Large intestine (tissue), 12 donors: ENCODE measurements at places on chromosomes 1 and 21. TPM values are rescaled to one million over a fixed set of nuclear protein-coding genes. Genes with fewer than 3 reads are reported as not detected.

DNA sequence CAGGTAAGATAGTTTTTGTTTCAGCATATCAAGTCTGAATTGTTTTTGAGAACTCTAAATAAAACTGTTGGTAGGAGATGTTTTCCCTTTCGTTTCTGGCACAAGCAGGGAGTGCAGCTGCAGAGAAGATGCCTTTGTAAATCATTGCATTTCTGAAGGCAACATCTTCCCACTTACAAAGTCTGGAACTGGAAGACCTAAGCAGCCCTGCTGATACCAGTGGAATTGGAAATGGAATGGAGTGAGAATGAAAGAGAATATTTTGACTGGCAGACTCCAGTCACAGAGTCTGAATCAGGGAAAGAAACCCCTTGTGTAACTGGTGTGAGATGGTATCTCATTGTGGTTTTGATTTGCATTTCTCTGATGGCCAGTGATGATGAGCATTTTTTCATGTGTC lies 815.6 kb downstream of the LTN1 start:
- no peak for DNase-seq

The PPIAL4G gene
- 0.04 TPM for polyA plus RNA-seq

DNA sequence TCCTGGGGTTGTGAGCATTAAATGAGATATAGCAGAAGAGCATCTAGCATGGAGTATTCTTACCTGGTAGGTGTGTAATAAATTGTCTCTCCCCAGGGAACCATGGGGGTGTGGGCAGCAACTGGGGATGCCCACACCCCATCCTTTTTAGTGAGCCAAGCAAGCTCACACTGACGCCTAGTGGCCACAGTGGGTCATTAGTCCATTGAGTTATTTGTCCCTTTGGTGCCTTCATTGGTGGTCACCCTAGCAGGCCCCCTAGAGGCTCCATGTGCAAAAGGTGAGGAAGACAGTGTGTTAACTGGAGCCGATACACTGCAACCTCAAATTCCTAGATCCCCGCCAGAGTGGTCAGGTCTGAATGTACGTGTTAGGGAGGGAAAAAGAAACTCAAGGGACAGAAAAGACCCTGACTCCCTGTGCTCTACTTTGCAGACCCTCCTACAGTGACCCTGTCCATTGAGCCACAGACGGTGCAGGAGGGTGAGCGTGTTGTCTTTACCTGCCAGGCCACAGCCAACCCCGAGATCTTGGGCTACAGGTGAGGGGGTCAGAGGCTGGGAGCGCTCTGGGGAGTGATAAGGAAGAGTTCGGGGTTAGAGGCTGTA lies 93.3 kb upstream of the CD1D start:
- DNase-seq: peak; percentile 61

The DCST1 gene
- polyA plus RNA-seq: 0.88 TPM

GRCh38 chr21:33493756-33494155 lies 2.2 kb upstream of the DNAJC28 start:
- no peak for DNase-seq

GRCh38 chr21:18164933-18165332 lies 79.7 kb upstream of the CHODL start:
- DNase-seq: no peak

The GPR89B gene
- 41.2 TPM for polyA plus RNA-seq

DNA sequence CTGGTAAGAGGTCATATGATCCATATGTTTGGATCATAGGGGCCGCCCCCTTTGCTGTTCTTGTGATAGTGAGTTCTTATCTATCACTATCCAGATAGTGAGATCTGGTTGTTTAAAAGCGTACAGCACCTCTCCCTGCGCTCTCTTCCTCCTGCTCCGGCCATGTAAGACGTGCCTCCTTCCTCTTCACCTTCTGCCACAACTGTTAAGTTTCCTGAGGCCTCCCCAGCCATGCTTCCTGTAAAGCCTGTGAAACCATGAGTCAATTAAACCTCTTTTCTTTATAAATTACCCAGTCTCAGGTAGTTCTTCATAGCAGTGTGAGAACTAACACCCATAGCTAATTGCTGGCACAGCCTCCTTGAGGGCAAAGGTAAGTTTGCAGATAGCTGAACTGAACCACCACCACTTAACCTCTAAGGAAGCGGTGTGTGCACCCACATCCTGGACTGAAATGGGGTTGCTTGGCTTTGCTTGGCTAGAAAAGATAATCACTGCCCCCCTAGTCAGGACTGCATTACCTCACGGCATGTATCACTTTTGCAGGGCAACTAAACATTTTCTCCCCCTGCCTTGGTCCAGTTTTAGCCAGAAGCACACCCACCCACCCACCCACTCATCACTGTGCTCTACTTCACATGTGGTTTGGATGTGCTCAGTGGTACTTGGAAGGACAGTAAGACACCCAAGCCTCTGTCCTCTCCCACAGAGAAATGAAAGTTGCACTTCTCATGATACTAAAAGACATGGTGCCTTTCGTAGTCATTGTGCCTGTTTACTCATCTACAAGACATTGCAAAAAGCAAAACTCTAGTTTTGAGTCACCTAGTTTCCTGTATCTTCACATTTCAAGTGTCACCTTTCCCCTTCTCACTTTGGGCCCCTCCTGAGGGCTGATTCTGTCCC lies 23.1 kb upstream of the PTAFR start:
- peak; percentile 48 for DNase-seq

The EDN2 gene
- polyA plus RNA-seq: 0.51 TPM

- no peak for DNase-seq
Measured at GRCh38 chr21:43192501-43193081, 23.8 kb downstream of the CRYAA start.

DNA sequence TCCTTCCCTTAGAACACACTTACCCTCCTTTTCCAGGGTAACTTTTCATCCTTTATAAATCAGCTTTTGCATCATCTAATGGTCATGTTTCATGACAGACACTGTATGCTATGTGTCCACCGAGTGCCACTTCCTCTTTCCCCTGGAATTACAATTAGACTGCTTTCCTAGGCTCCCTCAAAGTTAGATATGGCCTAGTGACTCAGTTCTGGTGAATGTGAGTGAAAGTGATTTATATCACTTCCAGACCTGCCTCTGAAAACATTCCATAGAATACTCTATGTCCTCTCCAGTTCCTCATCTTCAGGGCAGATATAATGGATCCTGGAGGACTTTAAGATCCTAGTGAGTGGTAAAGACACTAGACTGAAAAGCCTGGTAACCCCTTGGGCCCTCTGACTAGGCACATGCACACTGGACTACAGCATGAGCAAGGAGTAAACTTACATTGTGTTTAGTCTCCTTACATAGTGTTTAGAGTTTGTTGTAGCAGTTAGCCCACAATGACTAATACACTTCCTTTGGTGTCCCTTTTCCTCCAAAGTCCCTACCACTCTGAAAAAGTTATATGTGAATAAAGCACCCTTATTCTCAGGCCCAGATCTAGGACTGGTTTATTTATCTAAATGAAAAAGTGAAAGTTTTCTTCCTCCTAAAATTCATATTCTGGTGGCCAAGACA lies 59.3 kb downstream of the GPR88 start:
- DNase-seq: no peak

The LRRC53 gene
- polyA plus RNA-seq: 0.25 TPM

GRCh38 chr21:29242201-29242600 lies 56.5 kb upstream of the BACH1 start:
- no peak for DNase-seq

- no peak for DNase-seq
Measured at GRCh38 chr1:236688705-236689104, 2.4 kb downstream of the ACTN2 start.

- no peak for DNase-seq
Measured at GRCh38 chr1:220908757-220909156, 29.5 kb downstream of the HLX start.

- no peak for DNase-seq
Measured at GRCh38 chr1:36857754-36858153, 176.6 kb downstream of the GRIK3 start.

- no peak for DNase-seq
Measured at GRCh38 chr1:188170411-188170810, 1341.7 kb downstream of the PLA2G4A start.

The CFHR5 gene
- not detected for polyA plus RNA-seq

GRCh38 chr1:68178821-68179490 lies 53.4 kb downstream of the WLS start:
- no peak for DNase-seq

DNA sequence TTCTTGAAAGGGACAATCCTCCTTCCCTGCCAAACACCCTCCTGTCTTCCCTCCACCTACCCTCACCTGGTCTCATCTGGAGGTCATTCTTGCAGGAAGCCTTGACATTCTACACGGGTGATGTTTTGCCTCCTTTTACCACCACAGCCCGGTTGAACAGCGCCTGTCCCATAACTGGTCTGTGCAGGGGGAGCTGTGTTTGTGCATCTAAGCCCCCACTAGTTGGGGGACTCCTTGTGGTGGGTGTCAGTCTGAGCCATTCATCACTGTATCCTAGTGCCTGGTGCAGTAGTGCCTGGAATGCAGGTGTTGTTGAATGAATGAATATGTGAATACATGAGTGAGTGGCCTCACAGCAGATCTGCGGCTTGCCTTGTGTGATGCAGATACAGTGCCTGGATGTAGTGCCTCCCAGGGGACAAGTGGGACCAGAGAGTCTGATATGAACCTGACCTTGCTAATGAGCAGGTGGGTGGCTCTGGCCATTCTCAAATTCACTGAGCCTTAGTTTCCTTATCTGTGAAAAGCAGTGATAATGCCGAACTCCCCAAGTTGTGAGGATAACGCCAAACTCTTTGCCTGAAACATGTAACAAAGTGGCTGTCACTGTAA lies 79.8 kb downstream of the OMA1 start:
- DNase-seq: no peak

The MROH9 gene
- polyA plus RNA-seq: not detected

DNA sequence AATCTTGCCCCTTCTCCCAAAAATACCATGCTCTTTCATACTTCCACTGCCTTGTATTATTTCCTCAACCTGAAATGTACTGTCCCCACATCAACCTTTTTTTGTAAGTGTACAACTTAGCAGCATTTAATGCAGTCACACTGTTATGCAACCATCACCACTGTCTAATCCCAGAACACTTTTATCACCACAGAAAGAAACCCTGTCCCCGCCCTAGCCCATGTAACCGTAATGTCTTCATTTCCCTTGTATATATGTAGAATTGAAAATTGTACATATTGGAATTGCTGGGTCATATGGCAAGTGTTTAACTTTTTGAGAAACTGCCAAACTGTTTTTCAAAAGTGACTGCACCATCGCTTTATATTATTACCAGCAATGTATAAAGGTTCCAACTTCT lies 37.4 kb downstream of the PTP4A2 start:
- no peak for DNase-seq

The OR2G3 gene
- polyA plus RNA-seq: not detected

DNA sequence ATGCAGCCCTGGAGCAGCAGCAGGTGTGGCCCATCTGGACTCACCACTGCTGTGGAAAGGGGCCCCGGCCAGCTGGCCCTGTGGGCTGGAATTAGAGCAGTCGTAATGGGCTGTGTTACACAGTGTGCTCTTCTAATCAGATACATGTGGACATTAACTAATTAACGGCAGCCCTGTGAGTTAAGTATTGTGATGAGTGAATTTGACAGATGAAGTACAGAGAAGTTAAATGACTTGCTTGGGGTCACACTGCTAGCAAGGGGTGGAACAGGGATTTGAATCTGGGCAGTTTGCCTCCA lies 58.6 kb downstream of the MDM4 start:
- DNase-seq: no peak

GRCh38 chr1:30489737-30490389 lies 233.5 kb downstream of the MATN1 start:
- no peak for DNase-seq

- DNase-seq: no peak
Measured at GRCh38 chr21:46545911-46546310, 59.0 kb downstream of the S100B start.

DNA sequence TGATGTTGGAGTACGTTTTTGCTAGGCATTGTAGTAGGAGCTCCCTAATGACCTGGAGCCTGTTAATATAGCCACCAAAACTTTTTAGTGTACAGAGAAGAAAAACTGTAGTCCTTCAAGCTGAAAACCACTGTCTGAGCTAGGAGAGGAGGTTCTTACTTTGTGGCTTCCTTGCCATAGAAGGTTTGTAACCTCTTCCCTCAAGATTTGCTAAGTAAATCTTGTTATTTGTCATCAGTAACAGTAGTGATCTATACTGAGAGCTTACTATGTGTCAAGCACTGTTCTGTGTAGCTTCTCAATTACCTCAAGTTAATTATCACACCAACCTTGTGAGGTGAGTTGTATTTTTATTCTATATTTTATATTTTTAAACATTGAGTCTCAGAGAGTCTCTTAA lies 21.2 kb upstream of the LRRC8C start:
- no peak for DNase-seq

DNA sequence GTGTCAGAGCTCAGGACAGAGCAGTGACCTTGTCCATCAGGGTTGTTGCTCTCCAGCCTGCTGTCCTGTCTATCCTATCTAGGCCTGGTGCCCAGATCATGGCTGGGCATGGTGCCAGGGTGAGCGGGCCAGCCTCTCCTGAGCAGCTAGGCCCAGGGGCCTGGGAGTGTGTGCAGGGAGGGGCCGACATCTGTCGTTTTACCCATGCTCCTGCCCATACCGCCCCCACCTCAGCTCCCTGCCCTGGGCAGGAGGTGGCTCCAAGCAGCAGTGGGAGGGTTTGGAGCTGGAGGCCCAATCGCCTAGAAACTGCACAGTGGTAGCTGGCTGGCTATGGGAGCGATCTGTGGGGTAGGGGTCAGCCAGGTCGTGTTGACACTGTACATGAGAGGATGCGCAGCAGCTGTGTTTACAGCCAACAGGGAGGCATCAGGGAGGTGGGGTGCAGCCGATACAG lies 6.5 kb downstream of the INSRR start:
- no peak for DNase-seq

DNA sequence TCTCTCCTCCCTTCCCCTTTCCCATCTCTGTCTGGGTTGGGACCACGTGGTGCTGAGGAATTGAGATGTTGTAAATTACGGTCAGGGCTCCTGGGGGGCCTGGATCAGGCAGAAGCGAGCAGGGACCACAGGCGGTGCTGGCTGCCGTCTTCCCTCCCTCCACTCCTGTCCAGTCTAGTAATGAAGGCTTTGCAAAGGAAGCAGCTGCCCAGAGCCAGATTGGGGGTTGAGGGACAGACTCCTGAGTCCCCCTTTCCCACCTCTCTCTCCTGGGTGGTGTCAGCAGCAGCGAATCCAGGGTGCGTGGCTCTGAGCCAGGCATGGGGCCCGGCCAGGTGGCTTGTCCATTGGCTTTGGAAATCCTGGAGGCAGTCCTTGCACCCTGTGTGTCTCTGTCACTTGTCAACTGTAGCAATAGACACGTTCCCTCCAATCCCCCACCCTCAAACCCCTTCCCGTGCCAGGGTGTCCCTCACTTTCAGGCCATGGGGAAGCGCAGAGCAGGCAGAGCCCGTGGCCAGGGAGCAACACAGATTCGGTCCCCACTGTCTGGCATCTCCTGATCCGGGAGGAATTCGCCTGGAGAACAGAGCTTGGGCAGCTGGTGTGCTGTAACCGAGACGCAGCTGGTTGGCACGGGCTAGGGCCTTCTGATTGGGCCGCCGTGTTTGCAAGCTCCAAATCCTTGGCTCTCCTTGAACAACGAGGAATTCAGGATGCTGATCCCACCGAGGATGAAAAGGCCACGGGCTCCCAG lies 64.8 kb upstream of the WNT4 start:
- DNase-seq: no peak

The IFNLR1 gene
- polyA plus RNA-seq: 11.7 TPM
